ENCODE measurements at places on chromosomes 11 and 22.

- ATAC-seq: no peak
Observed at GRCh38 chr11:93515441-93516025, 27.7 kb downstream of the SMCO4 start.

DNA sequence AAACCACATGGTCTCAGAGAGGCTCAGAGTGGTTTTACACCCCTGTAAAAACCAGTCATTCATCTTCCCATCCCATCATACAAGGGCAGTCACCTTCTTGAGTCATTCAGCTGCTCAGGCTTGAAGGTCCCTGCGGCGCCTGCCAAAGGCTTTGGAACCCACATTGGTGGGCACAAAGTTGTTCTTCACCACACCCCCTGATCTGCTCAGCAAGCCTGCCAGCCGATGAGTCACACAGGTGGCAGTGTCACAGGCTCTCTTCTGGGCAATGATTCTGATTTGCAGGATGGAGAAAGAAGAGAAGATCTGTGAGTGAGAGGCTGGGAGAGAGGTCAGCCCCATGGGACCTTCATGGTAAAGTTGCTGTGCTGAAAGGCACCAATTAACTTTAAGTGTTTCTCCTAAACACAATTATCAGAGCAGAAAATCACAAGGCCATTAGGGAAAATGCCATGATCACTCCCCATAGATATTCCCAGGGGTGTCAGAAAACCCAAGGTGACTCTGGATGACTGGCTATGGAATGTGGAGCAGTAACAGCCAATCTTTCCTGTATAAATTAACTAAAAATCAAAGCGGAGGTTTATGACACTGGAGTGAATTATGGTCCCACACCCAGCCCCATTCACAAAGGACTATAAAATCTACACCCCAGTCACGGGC, 4.4 kb downstream of the CALCA start:
- ATAC-seq: no peak

- no peak for ATAC-seq
Observed at GRCh38 chr11:67489885-67490726, 7.3 kb downstream of the AIP start.

GRCh38 chr22:49213731-49214352, 613.8 kb downstream of the BRD1 start:
- ATAC-seq: no peak

- ATAC-seq: peak; percentile 91
Observed at GRCh38 chr11:1694064-1694845, 2.7 kb upstream of the KRTAP5-6 start.

DNA sequence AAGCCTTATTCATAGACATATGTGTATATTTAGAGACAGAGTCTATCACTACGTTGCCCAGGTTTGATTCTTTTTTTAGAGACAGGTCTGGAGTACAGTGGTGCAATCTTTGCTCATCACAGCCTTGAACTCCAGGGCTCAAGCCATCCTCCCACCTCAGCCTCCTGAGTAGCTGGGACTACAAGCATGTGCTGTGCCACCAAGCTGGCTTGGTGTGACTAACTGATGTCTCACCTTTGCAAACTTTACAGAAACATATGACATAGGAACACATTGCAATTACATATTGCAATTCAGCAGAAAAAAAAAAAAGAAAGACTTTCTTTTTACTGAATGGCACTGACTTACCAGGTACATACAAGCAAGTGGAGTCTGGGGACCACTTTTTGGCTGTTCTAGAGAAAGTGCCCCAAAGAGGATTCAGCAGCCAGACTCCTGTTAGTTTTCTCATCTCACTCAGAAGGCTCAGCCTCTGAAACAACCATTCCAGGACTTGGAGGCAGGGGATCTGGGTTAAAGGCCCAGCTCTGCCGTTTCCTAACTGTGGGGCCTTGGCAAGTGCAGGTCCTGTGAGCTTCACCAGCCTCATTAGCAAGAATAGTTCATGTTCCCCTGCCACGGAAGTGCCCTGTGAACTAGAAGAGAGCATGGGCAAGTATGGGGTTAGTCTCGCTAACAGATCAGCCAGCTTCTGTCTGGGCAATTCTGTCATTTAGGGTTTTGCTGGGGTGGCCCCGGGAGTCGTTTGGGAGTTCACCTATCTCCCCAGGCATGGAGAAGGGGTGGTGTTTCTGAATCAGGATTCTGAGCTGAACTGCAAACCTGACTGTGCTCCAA, 11.3 kb upstream of the NFAM1 start:
- ATAC-seq: no peak

DNA sequence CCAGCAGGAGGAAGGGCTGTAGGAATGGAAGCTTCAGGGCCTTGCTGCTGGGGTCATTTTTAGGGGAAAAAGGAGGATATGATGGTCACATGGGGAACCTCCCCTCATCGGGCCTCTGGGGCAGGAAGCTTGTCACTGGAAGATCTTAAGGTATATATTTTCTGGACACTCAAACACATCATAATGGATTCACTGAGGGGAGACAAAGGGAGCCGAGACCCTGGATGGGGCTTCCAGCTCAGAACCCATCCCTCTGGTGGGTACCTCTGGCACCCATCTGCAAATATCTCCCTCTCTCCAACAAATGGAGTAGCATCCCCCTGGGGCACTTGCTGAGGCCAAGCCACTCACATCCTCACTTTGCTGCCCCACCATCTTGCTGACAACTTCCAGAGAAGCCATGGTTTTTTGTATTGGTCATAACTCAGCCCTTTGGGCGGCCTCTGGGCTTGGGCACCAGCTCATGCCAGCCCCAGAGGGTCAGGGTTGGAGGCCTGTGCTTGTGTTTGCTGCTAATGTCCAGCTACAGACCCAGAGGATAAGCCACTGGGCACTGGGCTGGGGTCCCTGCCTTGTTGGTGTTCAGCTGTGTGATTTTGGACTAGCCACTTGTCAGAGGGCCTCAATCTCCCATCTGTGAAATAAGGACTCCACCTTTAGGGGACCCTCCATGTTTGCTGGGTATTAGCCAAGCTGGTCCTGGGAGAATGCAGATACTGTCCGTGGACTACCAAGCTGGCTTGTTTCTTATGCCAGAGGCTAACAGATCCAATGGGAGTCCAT, 14.1 kb downstream of the IL10RA start:
- ATAC-seq: no peak

- no peak for ATAC-seq
Observed at GRCh38 chr11:118841469-118842242, 42.0 kb upstream of the CXCR5 start.

- no peak for ATAC-seq
Observed at GRCh38 chr22:28589102-28589750, 90.4 kb downstream of the TTC28 start.

Measured in gastroesophageal sphincter (tissue), 4 donors.